ENCODE measurements at places on chromosomes 1 and 21.

- no peak for DNase-seq
Measured at GRCh38 chr1:232891656-232892317, 58.6 kb upstream of the NTPCR start.

- DNase-seq: no peak
Measured at GRCh38 chr1:110607536-110608230, 1.5 kb upstream of the KCNA2 start.

DNA sequence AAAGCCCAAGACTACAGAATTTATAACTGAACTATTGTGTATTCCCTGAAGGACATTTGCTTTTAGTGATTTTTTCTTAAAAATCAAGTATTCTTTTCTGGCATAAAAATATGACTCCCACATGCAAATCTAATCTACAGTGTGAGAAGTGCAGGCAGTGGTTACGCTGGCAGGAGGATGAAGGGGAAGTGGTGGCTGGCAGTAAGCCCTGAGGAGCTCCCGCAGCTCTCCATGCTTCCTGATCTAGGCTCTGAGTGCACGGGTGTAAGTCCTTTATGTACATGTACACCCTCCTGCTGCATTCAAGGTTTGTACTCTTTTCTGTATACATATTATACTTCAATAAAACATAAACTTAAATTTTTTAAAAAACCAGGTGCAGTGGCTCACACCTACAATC, 67.5 kb upstream of the PRDX6 start:
- DNase-seq: no peak

DNA sequence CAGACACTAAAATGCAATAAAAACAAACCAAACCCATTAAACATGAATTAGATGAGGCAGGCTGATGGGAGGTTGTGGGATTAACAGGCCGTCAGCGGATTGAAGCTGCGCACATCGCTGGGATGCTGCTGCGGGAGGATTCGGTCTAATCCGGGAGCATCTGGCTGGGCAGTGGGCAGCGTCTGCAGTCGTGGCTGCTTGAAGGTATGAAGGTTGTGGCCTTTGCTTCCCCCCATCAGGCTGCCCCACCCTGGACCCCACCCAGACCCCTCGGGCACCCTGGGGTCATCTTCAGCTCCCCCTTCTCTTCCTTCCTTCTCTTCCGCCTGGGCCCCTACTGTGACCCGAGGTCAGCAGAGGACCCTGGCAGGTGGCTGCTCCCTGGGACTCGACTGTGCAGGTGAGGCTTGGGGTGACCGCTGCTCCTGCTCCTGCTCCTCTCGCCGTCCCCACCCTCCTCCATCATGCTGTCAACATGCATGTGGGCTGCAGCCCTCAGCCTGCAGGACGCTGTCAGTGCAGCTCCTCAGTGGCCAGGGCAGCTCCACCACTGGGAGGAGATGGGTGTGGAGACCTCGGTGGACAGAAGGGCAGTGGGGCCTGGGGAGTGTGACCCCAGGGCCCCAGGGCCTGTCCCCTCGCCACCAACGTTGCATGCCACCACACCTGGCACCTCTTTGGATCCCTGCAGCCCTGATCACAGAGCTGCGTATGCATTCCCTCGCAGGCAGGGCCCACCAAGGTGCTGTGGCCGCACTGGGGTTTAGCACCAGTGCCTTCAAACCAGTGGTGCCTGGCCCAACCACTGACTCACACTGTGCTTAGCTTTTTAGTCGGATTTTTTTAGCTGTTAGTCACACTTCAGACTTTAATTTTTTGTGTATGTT, 112.2 kb upstream of the COL6A1 start:
- no peak for DNase-seq

DNA sequence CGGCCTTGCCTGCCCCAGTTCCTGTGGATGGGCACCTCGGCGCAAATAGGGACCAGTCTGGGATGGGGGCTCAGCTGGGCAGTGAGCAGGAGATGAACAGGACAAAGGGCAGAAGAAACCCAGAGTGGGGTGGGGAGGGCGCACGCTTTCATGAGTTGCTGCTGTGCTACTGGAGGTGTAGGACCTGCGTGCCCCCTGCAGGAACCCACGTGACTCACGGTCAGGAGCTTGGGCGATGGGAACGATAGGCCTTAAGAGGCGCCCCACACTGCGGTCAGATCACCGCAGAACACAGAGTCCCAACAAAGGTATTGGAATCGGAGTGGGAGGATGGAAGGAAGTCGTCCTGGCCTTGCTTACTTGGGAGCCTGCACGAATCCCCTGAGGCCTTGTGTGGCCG, 17.2 kb downstream of the PRDM15 start:
- no peak for DNase-seq

DNA sequence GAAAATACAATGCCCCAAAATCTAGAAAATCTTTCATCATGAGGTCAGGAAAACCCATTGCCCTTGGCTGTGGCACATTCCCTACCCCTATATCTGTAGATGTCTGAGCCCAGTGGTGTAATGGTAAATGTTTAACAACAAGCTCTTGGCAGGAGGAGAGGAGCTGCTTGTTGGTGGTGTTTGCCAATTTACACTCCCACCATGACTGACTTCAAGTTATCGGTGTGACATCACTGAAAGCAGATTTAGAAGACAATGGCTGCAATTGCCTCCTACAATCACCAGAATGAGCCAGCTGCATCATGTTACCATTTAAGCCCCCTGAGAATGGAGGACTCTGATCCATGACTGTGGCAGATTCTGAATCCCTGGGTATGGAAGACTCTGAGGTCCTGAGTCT, 70.9 kb downstream of the SDC3 start:
- DNase-seq: no peak

- no peak for DNase-seq
Measured at GRCh38 chr1:41806472-41807155, 112.1 kb downstream of the HIVEP3 start.

- no peak for DNase-seq
Measured at GRCh38 chr1:206582971-206583706, 29.1 kb downstream of the EIF2D start.

GRCh38 chr21:44817914-44818639, at the start of gene SUMO3:
Gene SUMO3 (minus strand): TSS chr21:44818062. CDS start chr21:44817968, 94 bp downstream.
- peak; percentile 65 for DNase-seq

- peak; percentile 48 for DNase-seq
Measured at GRCh38 chr1:68112835-68113243, 62.4 kb upstream of the DIRAS3 start.

DNA sequence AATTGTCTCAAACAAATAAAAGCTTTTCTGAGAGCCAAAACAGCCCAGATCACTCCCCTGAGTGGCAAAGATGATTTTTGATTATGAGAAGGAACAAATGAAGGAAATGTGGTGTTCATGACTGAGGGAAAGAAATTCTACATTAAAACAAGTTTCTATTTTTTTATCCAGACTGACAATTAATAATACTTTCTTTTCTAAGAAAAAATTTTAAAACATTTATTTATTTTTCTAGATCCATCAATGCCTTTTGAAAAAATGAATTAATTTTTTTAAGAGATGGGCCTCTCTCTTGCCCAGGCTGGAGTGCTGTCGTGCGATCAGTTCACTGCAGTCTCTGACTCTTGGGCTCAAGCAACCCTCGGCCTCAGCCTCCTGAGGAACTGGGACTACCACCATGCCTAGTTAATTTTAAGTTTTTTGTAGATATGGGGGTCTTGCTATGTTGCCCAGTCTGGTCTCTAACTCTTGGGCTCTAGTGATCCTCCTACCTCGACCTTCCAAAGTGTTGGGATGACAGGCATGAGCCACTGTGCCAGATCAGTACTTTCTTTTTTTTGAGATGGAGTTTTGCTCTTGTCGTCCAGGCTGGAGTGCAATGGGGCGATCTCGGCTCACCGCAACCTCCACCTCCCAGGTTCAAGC, 11.2 kb upstream of the TXNIP start:
- DNase-seq: no peak

DNA sequence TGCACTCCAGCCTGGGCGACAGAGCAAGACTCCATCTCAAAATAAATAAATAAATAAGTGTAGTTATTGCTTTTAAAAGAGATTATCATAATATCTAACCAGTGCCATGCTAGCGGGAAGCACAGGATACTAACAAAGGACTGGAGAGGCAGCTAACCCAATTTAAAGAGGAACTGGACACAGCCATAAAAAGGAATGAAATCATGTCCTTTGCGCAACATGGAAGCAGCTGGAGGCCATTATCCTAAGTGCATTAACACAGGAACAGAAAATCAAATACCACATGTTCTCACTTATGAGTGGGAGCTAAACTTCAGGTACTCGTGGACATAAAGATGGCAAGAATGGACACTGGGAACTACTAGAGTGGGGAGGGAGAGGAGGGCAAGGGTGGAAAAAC, 54.9 kb downstream of the TM2D1 start:
- no peak for DNase-seq

DNA sequence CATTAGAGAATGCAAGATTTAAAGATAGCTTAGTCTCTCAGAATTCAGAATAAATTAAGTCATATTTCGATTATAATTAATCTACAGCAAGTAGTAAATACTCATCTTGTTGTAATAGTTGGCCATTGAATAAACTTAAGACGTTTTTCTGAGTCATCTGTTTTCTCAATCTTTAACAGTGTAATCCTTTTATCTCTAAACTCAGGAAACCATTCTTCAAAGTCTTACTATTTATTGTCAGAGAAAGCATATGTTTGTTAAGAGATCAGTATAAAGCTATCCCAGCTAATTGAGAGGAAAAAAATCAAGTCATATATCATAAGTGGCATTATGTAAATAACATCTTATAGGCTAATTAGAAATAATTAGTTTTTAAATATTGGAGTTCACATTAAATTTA, 201.2 kb upstream of the ADAMTS5 start:
- no peak for DNase-seq

- DNase-seq: no peak
Measured at GRCh38 chr1:213982672-213983492, 4.9 kb upstream of the PROX1 start.

DNA sequence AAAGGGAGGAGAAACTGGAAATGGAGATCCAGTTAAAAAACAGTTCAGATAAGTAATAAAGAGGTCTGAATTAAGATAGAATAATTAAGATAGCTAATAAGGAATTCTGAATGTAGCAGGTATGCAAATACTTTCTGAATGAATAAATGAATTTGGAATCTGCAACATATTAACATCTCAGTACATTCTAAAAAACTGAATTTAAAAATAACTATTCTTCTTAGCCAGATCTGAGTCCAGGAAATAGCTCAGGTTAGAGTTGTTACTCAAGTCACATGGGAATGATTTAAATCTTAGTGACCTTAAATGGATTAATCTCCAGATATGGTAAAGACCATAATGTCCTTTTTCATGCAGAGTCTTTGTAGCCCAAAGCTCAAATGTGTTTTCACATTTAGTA, 51.2 kb downstream of the EYA3 start:
- DNase-seq: no peak

GRCh38 chr1:207412845-207413244, 41.3 kb upstream of the CR2 start:
- DNase-seq: no peak

- DNase-seq: no peak
Measured at GRCh38 chr1:26218906-26219494, 15.0 kb upstream of the CEP85 start.

DNA sequence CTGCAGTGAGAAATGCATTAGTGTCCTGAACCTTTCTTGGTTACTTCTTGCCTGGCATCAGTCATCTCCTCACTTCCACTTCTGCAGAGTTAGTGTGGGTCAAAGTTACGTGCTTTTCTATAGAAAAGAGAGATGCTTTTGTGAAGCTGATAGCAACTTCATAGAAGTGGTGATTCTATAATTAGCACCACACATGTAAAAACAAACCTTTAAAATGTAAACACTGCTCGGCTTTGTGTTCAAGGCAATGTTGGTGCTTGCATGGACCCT, 57.3 kb downstream of the MRPS6 start:
- DNase-seq: no peak

Measured in hippocampal formation (tissue), 2 donors.